ENCODE measurements at places on chromosomes 1 and 21. TPM values are rescaled to one million over a fixed set of nuclear protein-coding genes. Genes with fewer than 3 reads are reported as not detected.

The PLEKHA6 gene
- 12.7 TPM for polyA plus RNA-seq

The PROK1 gene
- not detected for polyA plus RNA-seq

GRCh38 chr1:20100632-20101355 is 18.5 kb downstream of the PLA2G2D start:
- DNase-seq: no peak

- DNase-seq: no peak
Measured at GRCh38 chr21:25425156-25425555, 182.1 kb downstream of the MRPL39 start.

GRCh38 chr1:75588779-75589475 is 22.0 kb downstream of the SLC44A5 start:
- no peak for DNase-seq

GRCh38 chr21:41368735-41369104 is 6.9 kb downstream of the MX2 start:
- no peak for DNase-seq

The ISG15 gene
- polyA plus RNA-seq: 8.9 TPM

The VANGL2 gene
- 11.0 TPM for polyA plus RNA-seq

- DNase-seq: no peak
Measured at GRCh38 chr1:86517336-86517735, 29.5 kb upstream of the CLCA4 start.
